NCI-H1436 treated with DMSO at 0.1 percent for 48 hours (cell line): ENCODE measurements at places on chromosomes 5 and 9.

DNA sequence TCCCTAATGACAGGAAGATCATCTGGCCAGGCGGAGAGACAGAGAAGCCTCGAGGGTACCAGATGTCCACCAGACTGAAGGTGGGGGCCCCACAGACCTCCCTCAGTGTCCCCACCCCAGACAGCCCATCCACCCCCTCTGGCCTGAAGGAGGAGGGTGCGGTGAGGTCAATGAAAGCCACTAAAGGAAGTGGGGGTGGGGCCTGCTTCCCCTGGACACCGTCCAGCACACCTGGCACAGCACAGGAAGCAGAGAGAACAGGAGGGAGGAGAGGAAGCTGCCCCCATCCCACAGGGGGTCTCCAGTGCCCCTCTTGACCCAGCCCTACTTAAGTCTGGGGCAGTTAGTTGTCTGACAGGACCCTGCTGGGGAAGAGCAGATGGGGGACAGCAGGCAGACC, 11.2 kb downstream of the LRRC26 start:
- DNase-seq: no peak

DNA sequence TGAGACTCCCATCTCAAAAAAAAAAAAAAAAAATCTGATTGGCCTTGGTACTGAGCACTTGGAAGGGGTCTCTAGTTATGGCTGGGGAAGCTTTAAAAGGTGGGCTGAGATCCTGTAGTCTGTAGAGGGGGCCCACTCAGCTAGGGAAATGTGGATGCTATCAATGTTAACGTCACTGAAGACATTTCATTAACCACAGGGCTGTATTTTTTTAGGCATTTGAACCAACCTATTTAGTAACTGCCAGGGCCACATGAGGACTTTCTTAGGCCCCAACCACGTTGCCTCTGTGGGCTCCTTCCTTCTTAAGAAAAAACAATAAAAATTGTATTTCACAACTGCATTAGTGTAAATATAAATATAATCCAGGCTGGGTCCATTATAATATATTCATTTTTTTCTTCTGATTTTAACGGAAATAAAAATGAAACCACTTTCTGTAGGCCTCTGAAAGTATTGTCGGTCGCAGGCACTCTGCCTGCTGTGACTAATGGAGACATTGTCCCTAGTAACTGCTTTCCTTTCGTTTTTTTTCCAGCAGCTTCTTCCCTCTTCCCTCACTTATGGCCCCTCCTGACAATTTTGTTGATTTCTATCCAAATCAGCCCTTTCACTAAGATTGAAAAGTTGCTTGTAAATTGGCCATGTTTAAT, 71.6 kb downstream of the GCNT1 start:
- DNase-seq: no peak

DNA sequence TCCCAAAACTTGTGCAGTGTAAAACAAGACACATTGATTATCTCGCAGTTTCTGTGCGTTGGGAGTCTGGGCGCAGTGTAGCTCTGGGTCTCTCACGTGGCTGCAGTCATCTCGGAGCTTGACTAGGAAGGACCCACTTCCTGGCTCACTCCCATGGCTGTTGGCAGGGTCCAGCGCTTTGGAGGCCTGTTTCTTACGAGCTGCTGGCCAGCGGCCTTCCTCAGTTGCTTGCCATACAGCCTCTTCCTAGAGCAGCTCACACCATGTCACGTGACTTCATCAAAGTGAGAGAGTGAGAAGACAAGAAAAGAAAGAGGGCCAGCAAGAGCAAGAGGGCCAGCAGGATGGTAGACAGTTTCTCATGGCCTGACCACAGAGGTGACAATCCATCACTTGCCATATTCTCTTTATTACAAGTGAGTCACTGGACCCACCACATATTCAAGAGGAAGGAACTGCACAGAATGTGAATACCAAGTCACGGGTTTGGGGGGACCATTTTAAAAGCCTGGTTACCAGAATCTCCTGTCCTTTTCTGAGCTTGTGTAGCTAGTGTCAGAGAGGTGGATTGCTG, 36.2 kb downstream of the MCCC2 start:
- no peak for DNase-seq

- DNase-seq: no peak
Observed at GRCh38 chr9:95733741-95734666, 141.5 kb upstream of the ERCC6L2 start.

GRCh38 chr5:15864536-15865215, 314.9 kb downstream of the MARCHF11 start:
- DNase-seq: no peak

DNA sequence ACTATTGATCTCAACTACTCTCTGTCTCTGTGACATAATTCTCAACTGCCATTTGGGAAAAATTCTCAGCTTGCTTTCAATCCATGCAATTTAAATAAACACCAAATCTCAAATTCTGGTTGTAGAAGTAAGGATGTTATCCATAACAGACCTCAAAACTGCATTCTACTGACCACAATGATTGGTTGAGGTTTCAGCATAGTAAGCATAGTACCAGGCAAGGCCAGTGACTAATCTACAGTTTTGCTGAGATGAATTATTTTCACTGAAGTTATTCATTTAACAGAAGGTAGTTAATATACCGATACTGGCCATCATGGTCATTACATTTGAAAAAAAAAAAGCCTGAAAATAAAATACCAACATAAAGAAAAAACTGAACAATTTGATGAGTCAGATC, 488.0 kb upstream of the CDH18 start:
- DNase-seq: no peak
